GM03348 (cell line): ENCODE measurements at places on chromosomes 7 and 10.

DNA sequence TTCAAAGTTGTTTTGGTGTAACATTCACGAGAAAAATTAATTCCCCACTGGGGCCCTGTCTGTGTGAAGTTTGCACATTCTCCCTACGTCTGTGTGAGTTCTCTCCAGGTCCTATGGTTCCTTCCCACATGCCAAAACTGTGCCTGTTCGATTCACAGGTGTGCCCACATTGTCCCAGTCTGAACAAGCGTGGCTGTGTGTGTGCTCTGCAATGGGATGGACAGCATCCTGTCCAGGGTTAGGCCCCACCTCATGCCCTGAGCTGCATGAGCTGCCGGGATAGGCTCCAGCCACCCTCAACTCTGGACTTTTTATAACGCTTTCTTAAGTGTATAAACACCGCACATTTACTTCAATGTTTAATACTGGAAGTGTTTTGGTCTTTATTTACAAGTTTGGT lies 55.4 kb downstream of the ARHGAP21 start:
- no peak for DNase-seq

DNA sequence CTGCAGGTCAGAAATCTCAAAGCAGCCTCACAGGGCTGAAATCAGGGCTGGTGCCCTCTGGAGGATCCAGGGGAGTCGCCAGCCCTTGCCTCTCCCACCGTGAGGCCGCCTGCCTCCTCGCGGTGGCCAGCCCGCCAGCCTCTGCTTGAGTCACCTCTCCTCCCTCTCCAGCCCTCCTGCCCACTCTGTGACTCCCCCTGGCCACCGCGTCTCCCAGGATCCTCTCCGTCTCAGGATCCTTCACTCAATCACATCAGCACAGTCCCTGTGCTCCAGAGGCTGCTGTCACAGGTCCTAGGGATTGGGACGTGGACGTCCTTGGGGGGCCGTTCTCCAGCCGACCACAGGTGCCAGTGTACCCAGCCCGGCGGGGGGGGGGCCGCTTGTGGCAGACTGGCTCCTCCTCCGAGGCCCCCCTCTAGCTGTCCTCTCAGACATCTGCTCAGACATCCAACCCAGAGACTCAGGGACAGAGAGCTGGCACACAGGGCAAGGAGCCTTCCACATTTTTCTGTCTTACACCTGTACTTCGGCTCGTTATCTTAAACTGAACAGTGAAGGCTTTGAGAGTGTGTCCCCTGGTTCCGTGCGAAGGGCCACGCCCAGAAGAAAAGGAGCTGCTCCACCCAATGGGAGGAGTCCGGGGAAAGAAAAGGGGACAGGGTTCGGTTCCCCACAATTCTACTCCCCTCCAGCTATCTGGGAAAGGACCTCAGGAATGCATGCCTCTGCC lies 9.4 kb upstream of the PPP2R2D start:
- DNase-seq: no peak

- DNase-seq: peak; percentile 24
Measured at GRCh38 chr10:93601146-93601773, at the start of gene RBP4. TSS of gene RBP4 (minus strand) at chr10:93601235. CDS start at chr10:93601028, 207 bp downstream.

DNA sequence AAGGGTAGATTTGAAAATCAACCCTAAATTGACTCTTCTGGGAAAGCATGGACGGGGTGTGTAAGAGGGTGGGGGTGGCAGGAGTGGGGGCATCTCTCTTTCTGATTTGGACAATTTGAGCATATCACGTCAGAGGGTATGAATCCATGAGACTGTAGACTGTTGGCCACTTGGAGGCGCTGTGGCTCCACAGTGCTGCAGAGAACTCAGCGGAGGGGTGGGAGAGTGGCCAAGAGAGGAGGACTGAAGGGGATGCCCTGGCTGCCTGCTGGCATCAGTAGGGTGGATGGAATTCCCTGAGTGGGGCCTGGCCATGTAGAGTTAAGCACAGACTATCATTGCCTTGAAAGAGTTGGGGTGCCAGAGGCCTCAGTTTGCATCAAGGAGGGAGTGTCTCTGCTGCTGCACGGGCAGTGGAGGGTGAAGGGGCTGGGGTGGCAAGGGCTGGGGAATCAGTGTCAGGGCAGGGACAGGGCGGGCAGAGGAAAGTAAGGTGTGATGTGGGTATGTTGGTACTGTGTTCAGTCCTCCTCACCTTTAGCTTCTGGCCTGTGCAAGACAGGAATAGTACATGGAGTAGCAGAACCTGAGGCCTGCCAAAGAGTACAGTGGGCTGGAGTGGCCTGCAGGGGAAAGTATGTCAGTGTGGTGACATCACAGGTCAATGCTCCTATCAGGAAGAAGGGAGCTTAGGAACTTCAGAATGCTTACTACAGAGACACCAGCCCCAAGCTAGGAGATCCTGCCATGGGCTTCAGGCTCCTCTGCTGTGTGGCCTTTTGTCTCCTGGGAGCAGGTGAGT lies 133.5 kb upstream of the PRSS58 start:
- DNase-seq: no peak

DNA sequence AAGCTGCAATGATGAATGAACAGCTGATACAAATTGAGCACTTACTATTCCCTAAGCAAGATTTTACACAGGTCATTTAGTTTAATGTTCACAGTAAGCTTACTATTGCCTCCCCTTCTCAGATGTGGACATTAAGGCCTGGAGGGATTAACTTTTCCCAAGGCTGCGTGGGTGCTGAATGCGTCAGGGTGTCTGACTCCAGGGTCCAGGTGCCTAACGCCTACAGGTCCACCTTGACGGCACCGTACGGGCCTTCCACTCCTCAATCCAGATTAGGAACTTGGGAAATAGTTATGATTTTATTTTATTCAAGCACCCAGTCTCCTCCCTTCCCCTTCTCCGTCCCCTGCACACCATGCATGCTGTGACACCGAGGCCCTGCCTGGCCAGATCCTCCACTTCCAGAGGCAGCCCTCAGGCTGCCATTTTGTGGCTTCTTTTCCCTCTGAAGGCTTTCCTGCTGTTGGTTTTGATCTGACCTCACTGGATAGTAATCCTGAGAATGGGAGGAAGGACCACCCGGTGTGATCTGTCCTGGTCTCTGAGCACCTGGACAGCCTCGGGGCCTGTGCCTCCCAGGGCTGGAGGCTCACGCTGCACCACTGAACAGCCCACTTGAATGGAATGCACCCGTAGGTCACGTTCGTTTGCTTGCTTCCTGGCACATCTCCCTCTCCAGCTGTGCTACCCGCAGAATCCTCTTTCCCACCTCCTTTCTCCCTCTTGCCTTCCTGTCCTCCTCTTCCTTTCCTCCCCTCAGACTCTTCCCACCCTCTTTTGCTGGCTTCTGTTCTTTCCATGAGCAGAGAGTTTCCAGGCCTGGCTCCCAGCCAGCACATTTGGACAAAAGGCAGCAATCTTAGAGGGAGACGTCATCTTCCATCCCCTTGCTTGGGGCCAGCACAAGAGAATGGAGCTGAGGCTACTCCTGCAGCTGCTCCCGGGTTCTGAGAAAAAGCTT lies 14.4 kb downstream of the DENND2A start:
- peak; percentile 82 for DNase-seq

GRCh38 chr7:128879939-128880746 lies 17.5 kb downstream of the ATP6V1F start:
- DNase-seq: peak; percentile 93

- no peak for DNase-seq
Measured at GRCh38 chr7:106768324-106768751, 96.7 kb upstream of the PIK3CG start.

GRCh38 chr7:27641581-27642230 lies 21.0 kb downstream of the HIBADH start:
- no peak for DNase-seq

DNA sequence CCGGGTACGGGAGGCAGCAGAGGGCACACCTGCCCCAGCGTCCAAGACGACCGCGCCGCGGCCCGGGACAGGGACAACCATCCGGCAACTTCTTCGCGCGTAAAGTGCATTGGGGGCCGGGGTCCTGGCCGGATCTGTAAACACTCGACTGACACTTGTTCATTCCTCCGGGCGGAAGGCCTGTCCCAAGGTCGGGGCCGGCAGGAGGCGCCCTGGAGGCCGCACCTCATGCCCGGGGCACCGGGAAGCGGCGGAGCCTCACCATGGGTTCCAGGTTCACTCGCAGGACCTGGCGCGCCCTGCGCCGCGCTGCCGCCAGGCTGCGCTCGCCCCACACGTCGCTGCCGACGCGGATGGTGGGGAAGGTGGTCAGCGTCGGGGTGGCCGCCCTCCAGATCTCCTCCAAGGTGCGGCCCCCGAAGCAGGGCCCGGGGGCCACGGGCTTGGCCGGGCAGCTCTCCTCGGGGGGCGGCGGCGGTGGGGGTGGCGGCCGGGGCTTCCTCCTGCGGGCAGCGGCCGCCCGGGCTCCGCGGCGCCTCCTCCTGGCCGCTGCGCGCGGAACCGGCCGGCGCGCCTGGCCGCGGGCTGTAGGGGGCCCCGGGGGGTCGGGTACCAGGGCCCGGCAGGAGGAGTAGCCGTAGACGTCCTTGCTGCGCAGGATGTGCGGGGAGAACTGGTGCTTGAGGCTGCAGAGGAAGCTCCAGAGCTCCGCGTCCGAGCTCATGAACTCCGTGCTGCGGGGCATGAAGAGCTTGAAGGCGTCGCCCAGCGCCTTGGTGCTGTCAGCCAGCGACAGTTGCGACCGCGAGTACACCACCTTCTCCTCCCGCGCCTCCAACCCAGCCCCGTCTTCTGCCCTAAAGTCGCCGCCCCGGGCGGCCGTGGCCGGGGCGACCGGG lies 746 bp downstream of the CCDC71L start:
- peak; percentile 91 for DNase-seq

GRCh38 chr7:25313526-25313925 lies 85.2 kb upstream of the NPVF start:
- no peak for DNase-seq

DNA sequence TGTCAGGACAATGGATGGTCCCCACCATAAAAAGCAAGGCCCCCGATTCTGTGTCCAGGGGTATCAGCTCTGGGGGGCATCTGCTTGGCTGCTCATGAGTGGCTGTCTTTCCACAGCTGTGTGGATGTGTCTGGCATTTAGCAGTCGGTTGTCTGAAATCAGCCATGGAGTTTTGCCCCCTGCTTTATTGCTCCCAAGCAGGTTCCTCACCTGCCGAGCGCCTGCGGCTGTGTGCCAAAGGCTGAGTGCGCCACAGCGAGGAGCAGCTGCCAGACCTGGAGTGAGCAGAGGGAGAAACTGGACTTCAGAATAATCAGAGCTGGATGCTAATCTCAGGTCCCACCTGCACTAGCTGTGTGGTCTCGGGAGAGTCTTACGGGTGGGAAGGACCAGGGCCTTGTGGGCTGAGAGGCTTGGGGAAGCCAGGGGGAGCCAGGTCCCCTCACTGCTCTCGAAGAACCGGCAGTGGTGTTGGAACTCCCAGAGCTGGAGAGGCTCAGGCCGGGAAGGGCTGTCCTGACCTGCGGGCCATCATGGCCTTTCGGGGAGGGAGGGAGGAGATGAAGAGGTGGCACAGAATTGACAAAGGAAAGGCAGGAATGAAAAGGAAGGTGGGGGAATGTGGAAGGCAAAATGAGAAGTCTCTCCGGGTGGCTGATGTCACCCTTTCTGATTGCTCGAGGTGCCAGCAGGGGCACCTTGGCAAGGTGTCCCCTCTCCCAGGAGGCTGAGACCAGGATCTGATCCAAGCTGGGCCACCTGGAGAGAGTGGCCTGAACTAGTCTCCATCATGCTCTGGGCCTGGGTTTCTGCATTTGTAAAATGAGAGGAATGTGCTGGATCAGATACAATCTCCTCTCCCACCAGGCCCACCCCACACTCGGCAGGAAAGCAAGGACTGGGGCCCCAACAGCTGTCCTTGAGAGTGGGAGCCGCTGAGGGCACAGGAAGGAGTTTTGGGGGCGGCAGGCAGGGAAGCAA lies 30.2 kb upstream of the LEP start:
- no peak for DNase-seq

GRCh38 chr7:112362731-112363131 lies 87.5 kb upstream of the IFRD1 start:
- DNase-seq: peak; percentile 24

- DNase-seq: no peak
Measured at GRCh38 chr7:41931263-41931646, 228.4 kb upstream of the INHBA start.

DNA sequence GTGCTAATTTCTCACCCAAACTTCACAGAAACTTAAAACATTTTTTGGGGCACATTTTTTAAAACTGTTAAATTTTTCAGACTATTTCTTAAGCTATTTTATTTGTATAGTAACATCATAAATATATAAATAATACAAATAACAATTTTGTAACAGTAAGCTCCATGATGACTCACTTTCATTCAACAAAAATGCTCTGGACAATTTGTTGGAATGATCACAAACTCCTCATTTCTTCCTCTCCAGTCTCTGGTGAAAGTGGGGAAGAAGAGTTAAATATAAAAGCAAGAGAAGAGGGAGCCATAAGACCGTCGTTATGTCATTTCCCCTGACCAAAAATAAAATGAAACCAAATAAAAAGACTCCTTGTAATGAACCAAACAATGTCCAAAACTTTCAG lies 162.4 kb downstream of the AGMO start:
- DNase-seq: peak; percentile 16

DNA sequence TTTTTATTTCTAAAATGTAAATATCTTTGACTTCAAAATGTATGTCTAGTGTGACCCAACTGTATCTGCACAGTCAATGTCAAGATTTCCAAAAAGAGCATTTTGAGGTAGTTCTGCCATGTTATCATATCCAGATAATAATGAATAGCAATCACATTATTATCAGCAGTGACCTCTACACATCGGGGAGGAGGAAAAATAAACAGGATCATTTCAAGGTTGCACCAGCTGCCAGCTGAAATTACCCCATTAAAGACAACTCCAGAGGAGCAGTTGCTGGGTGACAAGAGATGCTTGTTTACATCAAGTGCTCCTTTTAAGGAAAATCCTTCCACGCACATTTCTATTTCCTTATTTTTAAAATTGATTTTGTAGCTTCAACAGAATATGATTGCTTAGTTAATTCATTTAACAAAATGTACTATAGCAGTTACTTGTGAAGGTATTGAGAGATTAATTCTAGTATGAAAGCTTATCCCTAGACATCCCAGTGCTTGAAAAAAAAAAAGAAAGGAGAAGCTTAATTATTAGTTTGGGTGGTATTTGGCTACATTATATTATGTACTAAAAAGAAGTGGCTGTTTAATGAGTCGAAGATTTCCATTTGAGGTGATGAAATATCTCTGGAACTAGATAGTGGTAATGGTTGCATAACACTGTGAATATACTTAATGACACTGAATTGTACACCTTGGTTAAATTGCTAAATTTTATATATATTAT lies 19.3 kb upstream of the SLC35G1 start:
- no peak for DNase-seq

DNA sequence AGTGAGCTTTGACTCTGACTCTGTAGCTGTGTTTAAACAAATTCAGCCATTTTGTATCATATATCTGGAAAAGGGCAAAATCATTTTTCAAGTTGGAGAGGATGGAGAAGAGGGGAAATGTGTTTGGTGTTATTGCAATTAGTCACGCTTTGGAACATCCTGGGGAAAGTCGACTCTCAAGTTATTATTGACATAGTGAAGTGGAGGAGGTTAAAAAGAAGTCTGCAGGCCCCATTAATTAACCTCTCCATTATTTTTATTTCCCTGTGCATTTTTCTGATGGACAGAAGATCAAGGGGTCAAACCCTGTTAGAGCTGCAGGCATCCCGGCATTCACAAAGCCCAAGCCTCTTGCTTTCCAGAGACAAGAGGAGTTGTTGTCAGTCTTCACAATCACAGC lies 132.6 kb downstream of the TEX36 start:
- no peak for DNase-seq

- DNase-seq: no peak
Measured at GRCh38 chr10:110107887-110108286, 99.5 kb upstream of the MXI1 start.
